ENCODE measurements at places on chromosomes 2 and 18.

GRCh38 chr2:86646865-86647264 lies 23.2 kb upstream of the RNF103 start:
- no peaks in the 10 kb centered on the region for H3K27me3 ChIP-seq
- no peak for DNase-seq
- H3K4me3 ChIP-seq = no peak overlapping the region
- H3K4me1 ChIP-seq = peaks cover 13% of the 10 kb centered on the region
- H3K36me3 ChIP-seq = no peaks in the 10 kb centered on the region
- no peak overlapping the region for H3K27ac ChIP-seq

DNA sequence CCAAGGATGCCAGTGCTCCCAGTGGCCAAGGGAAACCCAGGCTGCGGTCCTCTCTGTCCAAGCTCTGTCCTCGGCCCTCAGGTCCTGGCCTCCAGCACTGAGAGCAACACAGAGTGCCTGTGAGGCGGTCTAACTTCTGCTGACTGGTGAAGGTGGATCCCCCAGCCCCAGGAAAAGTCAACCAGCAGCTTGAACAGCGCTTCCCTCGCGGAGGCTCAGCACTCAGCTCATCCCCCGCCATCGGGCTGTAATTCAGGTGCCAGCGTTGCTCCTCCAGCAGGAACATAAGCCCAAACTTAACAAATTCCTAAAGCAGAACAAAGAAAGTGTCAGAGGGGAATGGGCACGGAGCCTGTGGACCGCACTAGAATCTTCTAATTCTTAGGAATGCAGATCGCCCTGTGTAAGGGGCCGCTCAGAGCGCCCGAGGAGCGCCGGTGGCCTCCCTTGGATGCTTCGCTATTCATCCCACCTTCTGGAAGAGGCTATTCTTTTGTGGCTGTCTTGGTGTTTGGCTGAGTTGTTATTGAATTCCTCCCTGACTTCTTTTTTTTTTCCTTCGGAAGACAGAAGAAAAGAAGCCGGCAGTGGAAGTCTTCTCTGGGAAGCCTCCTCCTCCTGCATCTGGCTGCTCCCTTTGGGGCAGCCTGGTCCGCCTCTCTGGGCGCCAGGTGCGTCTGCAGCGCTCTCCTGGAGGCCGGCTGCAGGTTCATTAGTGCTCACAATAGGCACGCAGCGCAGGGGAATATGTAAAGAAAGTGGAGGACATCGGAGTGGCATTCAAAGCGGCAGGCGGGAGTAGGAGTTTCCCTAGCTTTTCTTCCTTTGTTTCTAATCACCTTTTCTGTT lies 905.6 kb downstream of the TSN start:
- no peak for DNase-seq
- no peaks in the 10 kb centered on the region for H3K36me3 ChIP-seq
- no peak overlapping the region for H3K27ac ChIP-seq
- H3K4me1 ChIP-seq = no peaks in the 10 kb centered on the region
- H3K27me3 ChIP-seq = no peaks in the 10 kb centered on the region
- no peak overlapping the region for H3K4me3 ChIP-seq

GRCh38 chr2:62352031-62352430 lies 154.0 kb downstream of the TMEM17 start:
- no peaks in the 10 kb centered on the region for H3K36me3 ChIP-seq
- DNase-seq = no peak
- H3K27ac ChIP-seq = no peak overlapping the region
- H3K4me1 ChIP-seq = no peaks in the 10 kb centered on the region

DNA sequence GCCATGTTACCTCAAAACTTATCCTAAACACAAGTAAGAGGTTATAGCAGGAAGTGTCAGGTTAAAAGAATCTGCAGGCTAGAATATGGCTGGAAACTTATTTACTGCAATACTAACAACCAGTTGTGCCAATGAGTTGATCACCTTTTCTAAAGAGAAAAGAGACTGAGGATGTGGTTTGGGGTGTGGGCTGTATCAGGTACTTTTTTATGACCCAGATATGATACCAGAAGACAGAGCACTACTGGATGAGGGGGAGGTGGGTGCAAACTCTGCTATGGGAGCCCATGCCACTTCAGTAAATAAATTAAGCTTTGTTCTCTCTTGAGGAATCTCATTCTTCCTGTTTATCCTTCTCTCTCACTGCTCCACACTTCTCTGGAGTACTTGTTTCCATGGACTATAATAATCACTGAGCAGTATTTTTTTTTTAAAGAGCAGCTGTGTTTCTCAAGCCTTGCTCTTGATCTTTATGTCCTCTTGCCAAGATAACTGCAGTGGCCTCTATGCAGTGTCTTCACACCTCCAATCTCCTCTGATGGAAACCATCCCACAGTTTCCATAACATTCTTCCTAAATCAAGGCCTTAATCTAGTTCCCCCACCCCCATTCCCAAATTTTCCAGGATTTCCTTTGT lies 51.2 kb upstream of the NOSTRIN start:
- peaks cover 3% of the 10 kb centered on the region for H3K36me3 ChIP-seq
- no peak overlapping the region for H3K27ac ChIP-seq
- H3K4me1 ChIP-seq = no peaks in the 10 kb centered on the region
- H3K4me3 ChIP-seq = no peak overlapping the region
- H3K27me3 ChIP-seq = no peaks in the 10 kb centered on the region

GRCh38 chr2:6214471-6214870 lies 522.3 kb downstream of the SOX11 start:
- H3K36me3 ChIP-seq = no peaks in the 10 kb centered on the region
- H3K27me3 ChIP-seq = no peaks in the 10 kb centered on the region
- no peak for DNase-seq

DNA sequence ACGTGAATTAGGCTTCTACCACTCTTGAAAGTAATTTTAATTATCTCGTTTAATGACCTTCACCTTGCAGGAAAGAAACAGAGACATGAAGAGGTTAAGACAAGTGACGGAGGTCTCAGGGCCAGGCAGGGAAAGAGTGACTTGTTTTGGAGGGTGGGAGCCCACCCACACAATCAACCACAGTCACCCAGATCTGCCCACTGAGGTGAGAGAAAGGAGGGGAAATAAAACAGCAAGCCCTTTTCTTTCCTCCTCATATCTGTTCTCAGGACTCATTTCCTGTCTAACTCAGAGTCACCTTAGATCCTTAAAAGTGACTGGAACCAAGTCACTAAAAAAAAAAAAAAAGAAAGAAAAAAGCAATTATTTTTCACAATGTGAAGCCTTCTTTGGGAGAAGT lies 26.8 kb downstream of the ATP8B1 start:
- DNase-seq = no peak
- H3K27ac ChIP-seq = peak overlapping the region; percentile 38
- H3K27me3 ChIP-seq = no peaks in the 10 kb centered on the region
- H3K36me3 ChIP-seq = no peaks in the 10 kb centered on the region

DNA sequence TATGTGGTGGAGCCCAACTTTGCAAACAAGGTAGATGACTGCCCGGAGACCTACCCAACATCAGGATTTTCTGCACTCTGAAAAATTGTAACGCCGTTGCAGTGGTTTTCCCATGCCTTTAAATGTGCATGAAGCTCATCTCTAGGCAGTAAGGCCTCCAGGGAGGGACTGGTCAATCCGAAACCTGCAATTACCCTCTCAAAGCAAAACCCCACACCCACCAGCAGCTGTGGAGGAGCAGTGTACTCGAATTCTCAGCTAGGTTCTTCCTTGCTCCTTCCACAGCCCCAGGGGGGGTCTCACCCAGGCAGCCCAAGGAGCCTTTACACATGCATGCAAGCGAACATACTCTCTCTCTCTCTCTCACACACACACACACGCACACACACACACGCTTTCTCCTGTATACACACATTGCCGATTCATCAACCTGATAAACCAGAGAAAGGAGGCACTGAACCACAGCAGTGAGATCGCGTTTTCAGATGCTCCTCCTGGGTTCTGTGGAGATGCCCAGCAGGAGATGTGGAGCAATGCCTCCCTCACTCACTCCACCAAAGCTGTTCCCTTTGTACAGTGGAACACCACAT lies 109.2 kb downstream of the VIT start:
- H3K36me3 ChIP-seq = no peaks in the 10 kb centered on the region
- no peaks in the 10 kb centered on the region for H3K4me1 ChIP-seq
- no peak overlapping the region for H3K4me3 ChIP-seq
- H3K27ac ChIP-seq = no peak overlapping the region
- no peaks in the 10 kb centered on the region for H3K27me3 ChIP-seq
- DNase-seq = no peak

GRCh38 chr2:108994178-108994577 lies 5.2 kb upstream of the EDAR start:
- H3K4me1 ChIP-seq = no peaks in the 10 kb centered on the region
- no peak for DNase-seq
- no peaks in the 10 kb centered on the region for H3K27me3 ChIP-seq
- H3K27ac ChIP-seq = no peak overlapping the region

DNA sequence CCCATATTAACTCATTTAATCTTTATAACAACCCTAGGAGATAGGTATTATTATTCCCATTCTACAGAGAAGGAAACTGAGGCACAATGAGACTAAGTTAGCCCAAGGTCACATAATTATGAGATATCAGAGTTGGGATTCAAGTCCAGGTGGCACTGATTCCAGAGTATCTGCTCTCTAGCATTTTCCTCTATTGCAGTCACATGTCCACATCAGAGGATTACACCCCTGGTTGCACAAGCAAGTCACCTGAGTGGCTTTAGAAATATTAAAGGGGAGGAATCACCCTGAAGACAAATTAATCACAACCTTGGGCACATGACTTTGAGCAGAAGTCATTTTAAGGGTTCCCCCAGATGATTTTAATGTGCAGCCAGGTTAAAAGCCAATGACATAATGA lies 23.8 kb downstream of the SRD5A2 start:
- no peak for DNase-seq
- H3K27me3 ChIP-seq = no peaks in the 10 kb centered on the region
- H3K27ac ChIP-seq = no peak overlapping the region
- no peak overlapping the region for H3K4me3 ChIP-seq
- H3K4me1 ChIP-seq = no peaks in the 10 kb centered on the region
- H3K36me3 ChIP-seq = no peaks in the 10 kb centered on the region

GRCh38 chr2:21812766-21813165 lies 689.0 kb downstream of the TDRD15 start:
- H3K36me3 ChIP-seq = no peaks in the 10 kb centered on the region
- H3K4me3 ChIP-seq = no peak overlapping the region
- H3K27me3 ChIP-seq = no peaks in the 10 kb centered on the region
- no peak for DNase-seq

DNA sequence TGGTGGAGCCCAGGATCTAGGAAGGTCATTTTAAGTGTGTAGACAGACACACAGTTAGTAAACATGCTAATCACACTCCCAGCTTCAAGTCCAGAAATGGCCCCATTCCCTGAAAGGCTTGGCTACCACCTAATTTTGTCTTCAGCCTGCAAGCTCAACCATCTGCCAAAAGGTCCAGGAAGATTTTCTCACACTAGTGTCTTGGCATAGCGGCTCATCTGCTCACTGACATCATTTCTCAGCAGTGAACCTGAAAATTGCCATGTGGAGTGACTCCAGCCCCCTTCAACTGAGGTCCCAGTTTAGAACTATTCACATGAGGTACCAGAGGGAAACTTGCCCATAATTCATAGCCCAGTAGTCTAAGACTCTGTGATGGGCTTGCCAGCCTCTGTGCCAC lies 748.9 kb downstream of the LRP1B start:
- no peak overlapping the region for H3K27ac ChIP-seq
- H3K4me3 ChIP-seq = no peak overlapping the region
- no peaks in the 10 kb centered on the region for H3K36me3 ChIP-seq
- H3K27me3 ChIP-seq = no peaks in the 10 kb centered on the region
- DNase-seq = no peak

GRCh38 chr2:45014016-45014702 lies 4.9 kb upstream of the SIX2 start:
- H3K27ac ChIP-seq = no peak overlapping the region
- H3K4me3 ChIP-seq = peak overlapping the region; percentile 12
- H3K36me3 ChIP-seq = no peaks in the 10 kb centered on the region
- H3K27me3 ChIP-seq = no peaks in the 10 kb centered on the region

- H3K27me3 ChIP-seq = no peaks in the 10 kb centered on the region
- no peak overlapping the region for H3K4me3 ChIP-seq
- no peaks in the 10 kb centered on the region for H3K4me1 ChIP-seq
- no peak overlapping the region for H3K27ac ChIP-seq
Observed at GRCh38 chr2:179882851-179883806, 21.7 kb upstream of the ZNF385B start.

- peaks cover 10% of the 10 kb centered on the region for H3K4me1 ChIP-seq
- H3K36me3 ChIP-seq = no peaks in the 10 kb centered on the region
- H3K4me3 ChIP-seq = no peak overlapping the region
- H3K27me3 ChIP-seq = no peaks in the 10 kb centered on the region
- no peak for DNase-seq
Observed at GRCh38 chr18:59455728-59456276, 96.7 kb upstream of the LMAN1 start.

GRCh38 chr2:233867993-233868532 lies at the start of gene MSL3B:
MSL3B (minus strand) TSS chr2:233868386.
- peak within 1 kb of the TSS; percentile 31 for H3K4me3 ChIP-seq
- H3K4me1 ChIP-seq = no peaks in the 10 kb centered on the region
- peak; percentile 54 for DNase-seq
- H3K36me3 ChIP-seq = no peaks in the 10 kb centered on the region
- H3K27ac ChIP-seq = peak within 1 kb of the TSS; percentile 22
- H3K27me3 ChIP-seq = no peaks in the 10 kb centered on the region

DNA sequence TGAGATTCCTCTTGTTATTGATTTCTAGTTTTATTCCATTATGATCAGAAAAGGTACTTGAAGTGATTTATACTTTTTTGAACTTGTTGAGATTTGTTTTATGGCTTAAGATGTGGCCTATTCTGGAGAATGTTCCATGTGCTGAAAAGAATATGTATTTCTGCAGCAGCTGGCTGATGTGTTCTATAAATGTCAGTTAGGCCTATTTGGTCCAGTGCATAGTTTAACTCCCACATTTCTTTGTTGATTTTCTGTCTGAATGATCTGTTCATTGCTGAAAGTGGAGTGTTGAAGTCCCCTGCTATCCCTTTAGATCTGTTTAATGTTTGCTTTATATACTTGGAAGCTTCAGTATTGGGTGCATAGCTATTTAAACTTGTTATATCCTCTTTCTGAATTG lies 7.1 kb upstream of the OR6B2 start:
- DNase-seq = no peak
- no peaks in the 10 kb centered on the region for H3K4me1 ChIP-seq
- H3K27ac ChIP-seq = no peak overlapping the region
- H3K4me3 ChIP-seq = no peak overlapping the region
- H3K27me3 ChIP-seq = no peaks in the 10 kb centered on the region

Measured in body of pancreas (tissue), 4 donors.